ENCODE measurements at places on chromosomes 7 and 10.
A peak's percentile ranks its signal among the peaks of the same experiment; 100 is the strongest.

- DNase-seq: no peak
Observed at GRCh38 chr10:49218480-49218879, 30.3 kb upstream of the TMEM273 start.

DNA sequence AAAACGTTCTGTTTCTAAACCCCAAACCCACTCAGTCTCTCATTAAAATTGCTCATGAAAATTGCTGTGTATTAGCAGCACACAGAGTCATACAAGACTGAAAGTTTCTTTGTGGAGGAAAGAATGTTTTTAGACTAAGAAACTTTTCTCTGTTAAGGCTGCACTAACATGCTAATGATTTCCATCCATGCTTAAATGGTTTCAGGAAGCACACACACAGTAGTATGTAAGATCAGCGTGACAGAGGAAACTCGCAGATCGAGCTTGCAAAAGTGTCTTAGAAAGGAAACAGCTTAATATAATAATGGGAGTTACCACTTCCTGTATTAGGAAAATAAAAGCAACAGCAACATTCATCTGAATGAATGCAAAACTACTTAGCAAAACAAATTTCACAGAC lies 112.7 kb downstream of the ICA1 start:
- DNase-seq: no peak

DNA sequence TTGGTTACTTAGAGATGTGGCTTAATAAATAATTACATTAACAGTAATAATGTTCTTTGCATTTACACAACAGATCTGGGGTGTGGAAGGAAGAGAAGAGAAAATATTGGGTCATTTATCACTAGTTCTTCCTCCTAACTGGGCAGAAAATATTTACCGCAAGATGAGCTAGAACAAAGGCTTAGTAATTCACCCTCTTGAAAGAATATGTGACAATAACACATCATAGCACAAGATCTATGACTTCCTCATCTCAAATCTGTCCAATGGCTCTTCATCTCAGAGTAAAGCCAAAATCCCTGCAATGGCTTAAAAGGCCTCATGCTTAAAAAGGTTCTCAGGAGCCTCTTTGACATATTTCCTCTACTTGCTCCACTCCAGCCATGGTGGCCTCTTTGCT lies 178.6 kb downstream of the ZNF438 start:
- no peak for DNase-seq

DNA sequence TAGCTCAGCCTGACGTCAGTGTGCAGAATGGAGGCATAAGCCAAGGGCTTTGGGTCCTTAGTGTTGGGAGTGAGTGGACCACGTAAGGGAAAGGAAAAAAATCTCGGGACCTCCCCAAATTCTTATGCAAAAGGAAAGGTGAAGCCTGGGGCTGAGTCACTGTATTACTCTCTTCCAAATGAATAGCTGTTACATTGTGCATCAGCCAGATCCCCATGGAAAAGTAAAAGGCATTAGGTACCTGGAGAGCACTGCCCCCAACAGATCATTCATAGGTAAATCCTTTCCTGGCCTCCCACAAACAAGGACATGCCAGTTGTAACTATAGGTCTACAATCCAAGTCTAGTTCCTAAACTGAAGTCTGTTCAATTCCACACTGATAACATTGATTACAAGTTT lies 170.5 kb downstream of the C1GALT1 start:
- DNase-seq: no peak

DNA sequence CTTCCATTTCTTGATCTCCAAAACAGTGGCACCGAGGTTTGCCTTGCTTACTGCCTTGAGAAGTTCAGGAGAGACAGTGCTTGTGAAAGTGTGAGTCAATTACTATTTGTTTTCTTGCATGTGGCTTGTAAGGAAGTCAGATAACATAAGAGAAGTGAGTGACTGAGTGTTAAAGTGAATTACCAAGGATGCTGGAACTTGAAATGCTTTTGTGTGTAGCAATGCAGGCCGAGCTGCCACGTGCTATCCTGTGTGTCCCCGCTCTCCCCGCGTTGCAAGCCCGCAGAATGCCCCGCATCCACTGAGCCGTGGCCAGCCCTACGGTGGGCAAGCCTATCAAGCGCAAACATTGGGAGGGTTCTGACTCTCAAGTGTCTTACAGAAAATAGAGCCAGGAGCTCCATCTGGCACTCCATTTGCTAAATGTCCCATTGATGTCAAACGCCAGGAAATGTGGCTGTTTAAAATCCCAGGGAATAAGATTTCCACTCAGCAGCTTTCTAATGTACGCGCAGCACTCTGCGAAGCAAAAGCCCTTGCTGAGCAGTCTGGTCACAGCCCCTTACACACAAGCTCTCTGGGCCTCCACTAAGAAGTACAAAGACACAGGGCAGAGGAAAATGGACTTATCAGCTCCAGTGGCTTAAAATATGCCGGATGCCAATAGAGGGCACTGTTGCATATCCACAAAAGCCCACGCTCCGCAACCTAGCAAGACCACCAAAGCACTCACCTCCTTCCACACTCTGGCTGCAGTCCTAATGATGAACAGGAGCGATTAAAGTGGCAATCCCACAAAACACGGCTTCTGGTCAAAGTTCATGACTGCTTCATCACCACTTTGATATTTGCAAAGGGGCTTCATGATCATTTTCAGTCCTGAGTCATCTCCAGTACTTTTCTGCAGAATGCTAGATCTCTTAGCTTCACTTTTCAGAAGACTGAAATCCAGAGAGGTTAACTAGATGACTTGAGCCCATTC lies 158.0 kb upstream of the ITGB1 start:
- DNase-seq: no peak

DNA sequence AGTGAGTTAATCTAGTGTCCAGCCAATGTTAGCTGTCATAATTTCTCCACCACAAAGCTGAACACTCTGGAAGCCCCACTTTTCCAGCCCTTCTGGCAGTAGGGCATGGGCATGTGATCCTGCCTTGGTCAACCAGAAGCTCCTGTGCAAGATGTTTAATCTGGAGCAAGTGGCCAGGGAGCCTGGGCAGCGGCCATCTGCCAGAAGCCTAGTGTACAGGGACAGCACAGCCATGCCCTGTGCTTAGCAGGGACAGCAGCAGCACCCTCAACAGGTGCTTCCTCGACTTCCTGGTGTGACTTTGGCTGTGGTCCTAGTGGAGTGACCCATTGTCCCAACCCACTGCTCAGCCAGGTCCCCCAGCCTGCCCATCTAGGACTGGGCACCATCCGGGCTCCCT lies 10.3 kb downstream of the RBP3 start:
- DNase-seq: no peak

DNA sequence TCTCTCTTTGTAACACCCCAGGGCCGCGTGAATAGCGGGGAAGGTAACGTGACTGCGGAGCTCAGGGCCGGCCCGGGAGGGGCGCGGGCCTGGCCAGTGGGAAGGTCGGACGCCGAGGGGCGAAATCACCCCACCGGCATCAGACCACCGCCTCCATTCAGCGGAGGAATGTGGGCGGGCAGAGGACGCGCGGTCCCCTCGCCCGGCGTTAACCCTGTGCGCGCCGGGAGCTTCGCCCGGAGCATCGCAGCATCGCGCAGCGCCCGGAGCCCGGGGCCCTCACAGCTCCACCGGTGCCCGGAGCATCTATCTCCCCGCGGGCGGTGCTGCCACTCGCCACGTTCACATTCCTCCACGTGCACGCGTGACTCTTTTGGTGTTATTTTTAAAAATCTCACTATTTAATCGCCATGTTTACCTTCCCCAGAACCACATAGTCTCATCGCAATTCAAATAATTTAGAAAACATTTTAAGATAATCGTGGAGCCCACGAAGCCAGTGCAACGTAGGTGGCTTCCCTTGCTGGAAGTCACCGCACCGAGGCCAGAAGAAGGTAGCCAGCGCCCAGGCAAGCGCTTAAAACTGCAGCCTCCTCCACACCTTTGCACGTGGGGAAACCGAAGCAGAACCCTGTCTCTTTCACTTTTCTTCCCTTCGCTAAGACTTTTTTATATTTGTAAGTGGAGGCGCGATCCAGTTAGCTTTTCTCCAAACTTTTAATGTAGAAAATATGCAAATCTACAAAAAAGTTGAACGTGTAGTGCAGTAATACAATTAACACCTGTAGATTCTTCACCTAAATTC lies 21.8 kb downstream of the FGFBP3 start:
- no peak for DNase-seq

GRCh38 chr10:17231788-17232187 lies 3.7 kb downstream of the VIM start:
- no peak for DNase-seq

DNA sequence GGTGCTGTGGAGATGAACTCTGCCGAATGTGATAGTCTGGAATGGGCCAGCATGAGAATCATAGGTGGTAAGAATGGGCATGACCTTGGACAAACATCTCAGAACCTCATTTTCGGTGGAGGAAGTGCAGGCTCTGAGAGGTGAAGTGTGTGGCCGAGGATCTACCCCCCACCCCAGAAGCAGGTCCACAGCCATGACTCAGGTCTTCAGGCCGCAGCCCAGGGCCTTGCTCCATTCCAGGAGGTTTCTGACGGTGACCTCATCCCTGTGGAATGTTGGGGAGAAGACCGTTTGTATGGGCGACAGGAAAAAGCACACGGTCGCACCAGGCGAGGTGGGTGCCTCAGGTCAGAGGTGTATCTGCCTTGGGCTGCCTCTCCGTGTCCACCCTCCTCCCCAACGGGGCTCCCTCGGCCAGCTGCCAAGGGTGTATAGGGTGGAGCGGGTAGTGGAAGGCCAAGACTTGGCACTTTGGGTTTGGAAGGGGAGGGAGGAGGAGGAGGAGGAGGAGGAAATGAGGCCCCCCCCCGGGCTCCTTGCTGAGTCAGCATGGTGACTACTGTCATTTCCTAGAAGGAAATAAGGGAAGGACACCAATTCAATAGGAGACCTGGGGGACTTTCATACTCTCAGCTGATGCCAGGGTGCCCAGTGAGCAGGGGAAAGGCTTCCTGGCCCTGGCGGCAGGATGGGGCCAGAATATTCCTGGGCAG lies 168.0 kb upstream of the RHEB start:
- no peak for DNase-seq

GRCh38 chr7:108132551-108133265 lies 2.5 kb upstream of the LAMB4 start:
- no peak for DNase-seq

DNA sequence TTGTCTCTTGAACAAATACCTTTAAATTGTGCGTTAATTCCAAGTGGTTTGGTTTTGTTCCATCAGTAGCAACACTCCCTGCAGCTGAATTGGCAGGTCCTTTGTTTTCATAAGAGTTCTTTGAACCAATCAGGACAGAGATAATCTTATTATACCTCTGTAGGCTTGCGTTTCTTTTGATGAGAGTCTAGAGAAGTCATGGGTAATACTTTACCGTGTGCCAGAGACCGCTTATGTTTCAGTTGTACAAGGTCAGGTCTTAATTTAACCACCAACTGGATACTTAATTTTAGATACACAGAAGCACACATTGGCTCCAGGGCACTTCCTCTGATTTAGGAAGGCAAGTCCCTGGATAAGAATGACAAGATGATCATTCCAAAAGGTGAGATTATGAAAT lies at the start of gene ASB15:
TSS of gene ASB15 (plus strand) at position 292 of the 400 bp plus-strand sequence. CDS start 12,682 bp downstream, outside the sequence.
- no peak for DNase-seq

DNA sequence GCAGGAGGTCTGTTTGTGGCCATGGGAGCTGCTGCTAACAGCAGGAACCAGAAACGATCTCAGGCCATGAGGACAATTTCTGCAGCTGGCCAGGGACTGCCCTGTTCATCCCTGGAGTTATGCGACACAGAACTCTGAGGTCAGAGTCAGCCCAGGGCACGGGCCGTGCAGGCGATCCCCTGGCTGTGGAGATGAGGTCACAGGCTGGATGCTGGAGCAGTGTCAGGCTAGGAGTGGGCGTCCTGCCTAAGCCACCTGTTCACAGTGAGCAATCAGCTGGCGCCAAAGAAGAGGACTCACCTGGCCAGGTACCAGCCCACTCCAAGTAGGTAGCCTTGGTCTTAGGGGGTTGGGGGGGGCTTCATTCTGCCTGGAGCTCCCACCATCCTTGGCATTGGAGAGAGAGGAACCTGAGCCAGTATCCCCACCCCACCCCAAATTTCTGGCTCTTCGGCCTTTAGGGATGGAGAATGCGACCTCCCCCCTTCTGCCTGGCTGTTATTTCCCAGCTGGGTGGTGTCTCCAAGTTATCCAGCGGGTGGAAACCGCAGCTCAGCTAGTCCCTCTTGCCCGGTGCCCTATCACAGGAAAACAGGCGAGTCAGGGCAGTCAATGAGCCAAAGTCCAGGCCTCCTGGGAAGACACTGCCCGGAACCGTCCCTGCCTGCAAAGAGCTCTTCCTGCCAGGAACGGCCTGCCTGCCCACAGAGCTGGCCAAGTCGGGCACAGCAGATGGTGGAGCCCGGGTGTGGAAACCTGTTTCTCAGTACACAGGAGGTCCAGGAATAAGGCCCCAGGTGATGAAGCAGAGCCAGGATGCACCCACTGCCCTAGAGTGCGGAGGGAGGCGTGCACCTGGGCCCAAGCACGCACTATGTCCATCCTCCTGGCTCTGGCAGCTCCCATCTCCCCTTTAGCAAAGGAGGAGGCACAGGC lies 1.8 kb upstream of the TTYH3 start:
- DNase-seq: peak; percentile 55

DNA sequence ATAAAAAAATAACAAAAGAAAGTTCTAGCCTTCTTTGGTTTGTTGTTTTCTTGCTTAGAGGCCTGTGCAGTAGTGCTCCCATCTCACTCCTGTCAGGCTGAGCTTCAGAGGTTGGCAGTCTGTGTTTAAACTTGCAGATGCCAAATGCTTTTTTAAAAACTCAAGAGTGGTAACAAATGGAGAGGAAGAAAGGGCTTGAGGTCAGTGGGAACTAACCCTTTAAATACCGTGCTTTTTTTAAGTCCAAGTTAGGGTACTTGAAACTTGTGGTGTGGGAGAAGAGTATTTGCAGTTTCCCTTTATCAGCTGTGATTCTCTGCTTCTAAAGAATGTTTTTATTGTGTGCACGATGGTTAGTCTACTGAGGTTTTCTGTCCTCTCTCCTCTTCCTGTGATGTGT lies 29.4 kb downstream of the ZRANB1 start:
- no peak for DNase-seq

- DNase-seq: no peak
Observed at GRCh38 chr7:81604075-81604807, 165.6 kb downstream of the HGF start.

- no peak for DNase-seq
Observed at GRCh38 chr10:20834825-20835224, 62.3 kb downstream of the NEBL start.

DNA sequence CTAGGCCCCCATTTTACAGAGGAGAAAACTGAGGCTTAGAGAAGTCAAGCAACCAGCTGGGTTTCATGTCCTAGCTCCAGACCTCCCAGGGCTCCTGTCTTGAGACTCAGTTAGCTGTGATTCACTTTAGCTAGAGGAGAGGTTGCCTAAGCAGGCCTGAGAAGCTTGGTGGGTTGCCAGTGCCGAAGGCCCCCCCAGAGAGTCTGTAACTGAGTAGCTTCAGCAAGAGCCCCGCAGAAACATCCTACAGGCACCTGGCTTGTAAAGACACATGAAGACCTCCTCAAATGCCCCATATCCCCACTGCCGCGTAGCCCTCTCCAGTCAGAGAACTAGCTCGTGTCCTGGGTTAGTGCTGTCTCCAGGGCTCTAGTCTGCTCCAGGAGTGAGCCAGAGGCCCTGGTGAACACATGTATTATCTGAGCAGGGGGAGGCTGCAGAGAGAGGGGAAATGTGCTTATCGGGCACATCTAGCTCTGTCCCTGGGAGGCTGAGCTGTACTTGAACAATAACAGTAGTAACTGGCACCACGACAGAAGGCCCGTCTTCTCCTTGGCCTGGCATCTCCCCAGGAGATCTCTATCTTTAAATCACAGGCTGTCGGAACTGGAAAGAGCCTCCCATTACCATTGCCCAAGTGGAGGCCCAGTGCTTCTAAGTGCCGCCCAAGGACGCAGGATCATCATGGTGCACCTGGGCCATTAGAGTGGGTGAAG lies 28.9 kb downstream of the UNC5B start:
- no peak for DNase-seq

- DNase-seq: no peak
Observed at GRCh38 chr10:24603333-24603732, 120.4 kb downstream of the ARHGAP21 start.

All from cerebellar nuclear complex (tissue), 1 donor.